Renal pelvis (tissue), 12 donors: ENCODE measurements at places on chromosomes 12 and 14. TPM values are rescaled to one million over a fixed set of nuclear protein-coding genes. Genes with fewer than 3 reads are reported as not detected.

DNA sequence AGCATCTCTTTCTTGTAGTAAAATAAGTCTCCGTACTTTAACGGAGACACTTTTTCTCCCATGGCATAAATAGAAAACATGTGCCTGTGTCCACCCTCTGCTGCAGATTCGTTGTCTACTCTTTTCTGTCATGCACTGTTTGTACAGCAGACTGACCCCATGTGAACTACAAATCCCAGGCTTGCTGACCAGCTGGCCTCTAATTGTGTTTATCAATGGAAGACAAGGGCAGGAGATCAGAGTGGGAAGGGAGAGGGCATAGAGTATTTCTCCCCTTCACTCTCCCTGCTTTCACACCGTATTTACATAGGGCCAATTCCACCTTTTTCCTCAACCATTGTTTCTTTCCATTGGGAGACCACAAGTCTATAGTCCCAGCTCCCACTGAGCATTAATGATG, 31.0 kb upstream of the TMTC2 start:
- DNase-seq = no peak

GRCh38 chr14:80957613-80958012, 2.2 kb downstream of the TSHR start:
- DNase-seq = no peak

Gene NOVA1
- polyA plus RNA-seq = 25.1 TPM

Gene LRTM2
- polyA plus RNA-seq = 0.67 TPM

- DNase-seq = no peak
These were observed 20.6 kb downstream of the PIK3C2G start for GRCh38 chr12:18281941-18282340.

GRCh38 chr12:78490861-78491260, 373.7 kb upstream of the SYT1 start:
- no peak for DNase-seq

DNA sequence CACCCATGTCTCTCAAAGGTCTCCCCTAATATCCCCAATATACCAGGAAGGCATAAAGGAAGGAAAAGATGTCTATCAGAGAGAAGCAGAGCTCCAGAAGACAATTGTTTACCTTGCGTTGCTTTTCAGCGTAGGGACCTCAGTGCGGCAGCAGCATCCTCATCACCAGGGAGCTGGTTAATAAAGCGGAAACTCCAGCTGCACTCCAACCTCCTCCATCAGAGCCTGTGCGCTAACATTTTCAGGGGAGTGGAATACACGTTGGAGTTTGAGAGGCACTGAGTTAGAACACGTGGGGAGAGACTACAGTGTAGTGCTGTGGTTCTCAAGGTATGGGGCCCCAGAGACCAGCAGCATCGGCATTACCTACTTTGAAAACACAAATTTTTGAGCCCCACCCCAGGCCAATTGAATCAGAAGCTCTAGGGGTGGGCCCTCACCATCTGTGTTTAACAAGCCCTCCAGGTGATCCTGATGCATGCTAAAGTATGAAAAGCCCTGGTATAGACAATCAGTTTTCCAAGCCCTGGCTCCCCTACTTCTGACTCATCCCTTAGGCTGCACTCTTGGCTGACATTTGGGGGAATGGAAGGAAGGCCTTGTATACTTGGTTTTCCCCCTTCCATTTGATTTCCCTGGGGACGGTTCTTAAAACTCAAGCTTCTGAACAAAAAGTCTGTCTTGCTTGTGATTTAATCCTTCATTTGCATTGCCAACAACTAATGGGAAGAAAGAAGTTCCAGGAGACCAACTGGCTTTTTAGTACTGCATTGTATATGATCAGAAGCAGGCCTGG, 419.0 kb upstream of the CCDC196 start:
- DNase-seq = no peak

Gene FZD10
- polyA plus RNA-seq = 3.0 TPM

DNA sequence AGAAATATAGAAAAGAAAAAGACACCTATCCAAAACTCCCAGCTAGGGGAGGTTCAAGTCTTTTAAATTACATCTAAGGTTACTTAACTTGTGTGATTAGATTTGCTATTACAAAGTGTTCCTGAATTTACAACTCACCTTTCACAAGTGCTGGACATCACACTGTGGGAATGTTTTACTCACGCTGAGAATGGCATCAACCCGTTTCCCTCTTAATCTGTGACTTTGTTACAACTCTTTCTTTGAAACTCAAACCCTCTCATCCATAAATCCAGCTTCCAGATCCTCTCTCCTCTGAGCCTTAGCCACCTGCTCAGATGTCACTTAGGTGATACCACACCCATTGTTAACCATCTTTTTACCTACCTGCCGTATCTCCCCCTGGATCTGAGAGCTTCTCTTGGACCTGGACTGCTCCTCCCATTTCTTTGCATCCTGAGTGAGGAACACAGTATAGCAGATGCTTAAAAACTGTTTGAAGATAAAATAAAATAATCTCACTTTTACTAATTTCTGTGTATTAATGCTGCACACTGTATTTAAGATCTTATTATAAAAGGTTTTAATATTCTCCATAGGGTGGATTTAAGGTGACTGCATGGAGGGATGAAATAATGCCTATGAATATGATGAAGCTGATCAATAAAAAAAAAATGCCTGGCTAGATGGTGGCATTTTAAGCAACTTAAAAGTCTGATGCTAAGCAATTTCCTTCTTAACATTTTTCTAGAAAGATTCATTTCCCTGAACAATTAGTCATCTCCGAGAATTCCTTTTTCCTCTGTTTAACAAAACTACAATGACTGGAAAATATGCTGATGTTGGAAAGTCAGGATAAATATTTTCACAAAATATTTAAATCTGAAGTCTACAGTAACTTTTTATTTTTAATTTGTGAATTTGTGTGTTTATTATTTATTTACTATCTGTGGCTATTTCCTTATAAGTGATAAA, 39.1 kb upstream of the NAP1L1 start:
- DNase-seq = no peak

Gene POTEM
- polyA plus RNA-seq = not detected

Gene RHNO1
- polyA plus RNA-seq = 40.1 TPM

Gene NAV3
- polyA plus RNA-seq = 9.4 TPM

Gene CHURC1
- 50.4 TPM for polyA plus RNA-seq

GRCh38 chr12:108484431-108484830, 30.6 kb upstream of the FICD start:
- no peak for DNase-seq

Gene PDZRN4
- polyA plus RNA-seq = 8.0 TPM

Gene SLC38A4
- 27.5 TPM for polyA plus RNA-seq

- DNase-seq = peak; percentile 7
These were observed 20.8 kb upstream of the PYROXD1 start for GRCh38 chr12:21416511-21417121.
